Stimulated activated CD4-positive, alpha-beta T cell treated with anti-CD3 and anti-CD28 coated beads, Interleukin-1b, Interleukin-23, amount 100 ng/mL, for 1 hour (primary cell): ENCODE measurements at places on chromosomes 4 and X.

GRCh38 chrX:118807151-118808017 is 16.2 kb upstream of the ZCCHC12 start:
- DNase-seq = no peak

GRCh38 chr4:26821677-26822503 is 38.8 kb upstream of the STIM2 start:
- no peak for DNase-seq

- no peak for DNase-seq
These were observed 137.4 kb downstream of the CEP135 start for GRCh38 chr4:56086073-56086541.

DNA sequence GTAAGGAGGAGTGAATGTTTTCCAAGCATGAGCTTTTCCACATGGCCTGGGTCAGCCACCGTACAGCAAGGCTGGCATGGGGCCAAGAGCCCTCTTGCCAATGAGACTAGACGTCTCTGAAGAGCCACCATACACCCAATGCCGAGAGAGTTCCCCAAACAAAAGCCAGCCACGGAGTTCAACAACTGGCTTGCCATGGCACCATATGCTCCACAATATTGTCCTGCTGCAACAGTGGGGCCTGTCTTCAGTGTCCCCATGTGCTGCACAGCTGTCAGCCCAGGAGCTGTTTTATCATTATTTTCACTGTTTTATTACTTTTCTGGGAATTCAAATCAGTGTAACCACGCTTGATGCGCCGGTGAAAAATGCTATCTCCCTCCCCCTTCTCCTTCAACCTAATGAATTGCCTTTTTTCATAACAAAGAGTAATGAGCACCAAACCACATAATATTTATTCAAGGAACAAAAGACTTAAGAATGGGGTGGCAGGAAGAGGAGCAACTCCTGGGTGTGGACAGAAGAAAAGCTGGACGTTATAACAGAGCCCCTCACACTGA is 18.4 kb downstream of the MAML3 start:
- DNase-seq = no peak

GRCh38 chr4:120718979-120719566 is 203.5 kb downstream of the PRDM5 start:
- no peak for DNase-seq

DNA sequence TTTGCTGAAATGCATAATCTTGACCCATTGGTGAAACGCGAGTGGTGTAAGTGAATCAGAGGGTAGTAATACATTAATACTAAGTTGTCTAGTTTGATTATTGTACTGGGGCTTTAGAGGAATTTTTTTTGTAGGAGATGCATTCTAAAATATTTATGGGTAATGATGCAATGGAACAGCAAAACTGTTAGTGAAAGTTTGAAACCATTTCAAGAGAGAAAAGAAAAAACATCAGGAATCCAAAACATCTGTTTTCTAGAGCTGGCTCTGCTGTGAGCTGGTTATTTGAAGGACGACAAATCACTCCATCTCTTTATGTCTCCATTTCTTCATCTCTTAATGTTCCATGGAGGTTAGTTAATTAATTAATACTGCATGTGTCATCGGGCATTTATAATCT is 351.9 kb upstream of the FAT1 start:
- DNase-seq = no peak

- DNase-seq = no peak
These were observed 78.9 kb upstream of the BMPR1B start for GRCh38 chr4:94678896-94679295.

DNA sequence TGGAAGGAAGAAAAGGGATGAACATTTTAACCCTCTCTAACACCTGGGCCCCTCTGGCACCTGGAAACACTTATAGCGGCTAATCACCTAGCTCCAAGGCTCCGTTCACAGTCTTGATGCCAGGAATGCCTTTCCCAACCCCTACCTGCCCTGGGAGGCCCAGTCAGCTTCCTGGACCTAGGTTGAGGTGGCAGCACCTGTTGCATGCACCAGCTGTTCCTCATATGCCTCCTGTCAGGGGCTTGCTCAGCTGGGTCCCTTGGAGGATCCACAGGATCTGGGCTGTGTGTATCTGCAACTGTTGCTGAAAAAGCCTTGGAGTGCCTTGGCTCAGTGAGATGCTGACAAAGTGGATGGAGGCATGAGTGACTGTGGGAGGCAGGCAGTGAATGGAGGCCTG is 4.4 kb downstream of the CFP start:
- no peak for DNase-seq

DNA sequence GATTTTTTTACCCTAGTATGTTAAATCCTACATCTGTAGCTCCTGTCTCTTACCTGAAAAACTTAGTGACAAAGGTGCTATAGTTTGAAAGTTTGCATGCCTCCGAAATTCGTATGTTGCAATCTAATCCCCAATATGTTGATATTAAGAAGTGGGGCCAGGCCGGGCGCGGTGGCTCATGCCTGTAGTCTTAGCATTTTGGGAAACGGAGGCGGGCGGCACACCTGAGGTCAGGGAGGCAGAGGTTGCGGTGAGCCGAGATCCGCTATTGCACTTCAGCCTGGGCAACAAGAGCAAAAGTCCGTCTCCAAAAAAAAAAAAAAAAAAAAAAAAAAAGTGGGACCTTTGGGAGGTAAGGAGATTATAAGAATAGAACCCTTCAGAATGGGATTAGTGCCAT is 471.3 kb upstream of the TECRL start:
- DNase-seq = no peak

GRCh38 chr4:180106122-180106521 is 2137.1 kb upstream of the TENM3 start:
- no peak for DNase-seq

DNA sequence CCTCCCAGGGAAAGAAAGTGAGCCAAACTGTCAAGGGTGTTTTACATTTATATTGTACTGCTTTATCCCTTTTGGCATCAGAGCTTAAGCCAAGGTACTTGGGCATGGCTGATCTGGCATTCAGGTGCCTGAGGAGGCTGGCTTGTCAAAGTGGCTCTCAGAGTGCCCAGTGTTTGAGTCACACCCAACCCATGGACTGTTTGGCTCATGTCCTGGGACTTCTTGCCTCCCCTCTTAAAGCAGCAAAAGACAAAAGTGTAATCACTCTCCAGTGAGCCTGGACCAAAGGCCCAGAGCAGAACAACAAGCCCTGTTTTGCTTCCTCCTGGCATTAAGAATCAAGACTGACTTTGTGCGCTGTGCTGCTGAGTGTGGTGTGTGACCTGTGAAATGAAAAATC is 311.7 kb upstream of the TAPT1 start:
- no peak for DNase-seq

- DNase-seq = no peak
These were observed 51.5 kb downstream of the IL1RAPL1 start for GRCh38 chrX:28638775-28639174.

DNA sequence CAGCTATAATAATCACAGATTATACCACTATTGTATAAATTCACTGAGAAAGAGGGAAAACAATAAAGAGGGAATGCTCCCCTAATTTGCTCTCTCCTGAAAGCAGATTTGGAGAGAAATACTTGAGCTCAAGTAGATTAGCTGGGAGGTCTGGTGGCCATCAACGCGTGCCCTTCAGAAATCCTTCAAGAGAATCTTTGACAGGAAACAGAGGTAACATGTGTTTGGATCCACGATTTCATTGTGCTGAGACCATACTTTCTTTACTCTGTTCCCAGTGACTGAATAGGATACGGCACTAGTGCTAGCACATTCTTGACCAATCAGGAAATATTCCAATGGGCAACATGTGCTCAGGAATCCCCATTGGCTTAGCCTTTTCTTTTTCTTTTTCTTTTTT is 1395.3 kb downstream of the RAPGEF2 start:
- DNase-seq = no peak

GRCh38 chr4:69321153-69321729 is 41.0 kb downstream of the UGT2B28 start:
- DNase-seq = no peak

DNA sequence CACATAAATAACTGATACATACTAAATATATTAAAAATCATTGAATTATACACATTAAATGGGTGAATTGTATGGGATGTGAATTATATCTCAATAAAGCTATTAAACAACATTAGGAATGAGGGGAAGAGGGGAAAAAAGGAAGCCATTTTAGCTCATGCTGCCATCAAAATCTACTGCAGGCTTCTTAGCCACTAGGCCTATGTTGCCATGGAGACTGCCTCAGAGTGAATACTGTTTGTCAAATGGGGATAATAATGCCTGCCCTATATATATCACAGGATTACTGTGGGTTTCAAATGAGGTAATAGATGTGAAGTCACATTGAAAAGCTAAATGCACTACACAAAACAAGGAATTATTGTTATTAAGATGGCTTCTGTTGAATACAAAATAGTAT is 21.2 kb downstream of the TMEM255A start:
- DNase-seq = no peak

- no peak for DNase-seq
These were observed 460.4 kb upstream of the BOD1L1 start for GRCh38 chr4:14087921-14088320.

DNA sequence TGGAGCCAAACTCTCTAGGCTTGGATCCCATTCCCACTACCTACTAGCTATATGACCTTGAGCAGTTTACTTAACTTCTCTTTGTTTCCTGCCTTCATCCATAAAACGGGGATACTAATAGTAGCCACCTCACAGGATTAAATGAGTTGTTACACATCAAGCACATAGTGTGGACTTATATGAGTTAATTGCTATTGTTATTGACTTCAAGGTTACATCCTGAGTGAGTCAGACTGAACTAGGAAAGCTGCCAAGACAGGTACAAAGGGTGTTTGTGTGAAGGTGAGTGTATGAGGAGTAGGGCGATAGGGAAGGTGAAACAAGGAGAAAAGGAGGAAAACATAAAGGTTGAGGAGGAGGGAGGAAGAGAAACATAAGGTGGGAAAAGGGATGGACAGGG is 32.2 kb downstream of the TFDP3 start:
- DNase-seq = no peak

GRCh38 chrX:136828830-136829229 is 48.1 kb upstream of the ARHGEF6 start:
- no peak for DNase-seq

- DNase-seq = no peak
These were observed 64.5 kb upstream of the H2AZ1 start for GRCh38 chr4:100014616-100015015.

- no peak for DNase-seq
These were observed 561.3 kb upstream of the GRIA3 start for GRCh38 chrX:122622795-122623194.

DNA sequence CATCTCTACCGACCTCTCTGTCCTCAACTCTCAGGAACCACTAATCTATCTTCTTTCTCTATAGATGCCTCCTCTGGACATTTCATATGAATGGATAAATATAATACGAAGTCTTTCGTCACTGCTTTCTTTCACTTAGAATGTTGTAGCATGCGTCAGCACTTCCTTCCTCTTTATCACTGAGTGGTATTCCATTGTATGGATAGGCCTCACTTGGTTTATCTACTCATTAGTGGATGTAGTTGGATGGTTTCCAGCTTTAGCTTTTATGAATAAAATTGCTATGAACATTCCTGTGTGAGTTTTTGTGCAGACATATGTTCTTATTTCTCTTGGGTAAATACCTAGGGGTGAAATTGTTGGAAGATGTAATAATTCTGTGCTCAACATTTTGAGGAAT is 528.2 kb upstream of the FAT1 start:
- DNase-seq = no peak

DNA sequence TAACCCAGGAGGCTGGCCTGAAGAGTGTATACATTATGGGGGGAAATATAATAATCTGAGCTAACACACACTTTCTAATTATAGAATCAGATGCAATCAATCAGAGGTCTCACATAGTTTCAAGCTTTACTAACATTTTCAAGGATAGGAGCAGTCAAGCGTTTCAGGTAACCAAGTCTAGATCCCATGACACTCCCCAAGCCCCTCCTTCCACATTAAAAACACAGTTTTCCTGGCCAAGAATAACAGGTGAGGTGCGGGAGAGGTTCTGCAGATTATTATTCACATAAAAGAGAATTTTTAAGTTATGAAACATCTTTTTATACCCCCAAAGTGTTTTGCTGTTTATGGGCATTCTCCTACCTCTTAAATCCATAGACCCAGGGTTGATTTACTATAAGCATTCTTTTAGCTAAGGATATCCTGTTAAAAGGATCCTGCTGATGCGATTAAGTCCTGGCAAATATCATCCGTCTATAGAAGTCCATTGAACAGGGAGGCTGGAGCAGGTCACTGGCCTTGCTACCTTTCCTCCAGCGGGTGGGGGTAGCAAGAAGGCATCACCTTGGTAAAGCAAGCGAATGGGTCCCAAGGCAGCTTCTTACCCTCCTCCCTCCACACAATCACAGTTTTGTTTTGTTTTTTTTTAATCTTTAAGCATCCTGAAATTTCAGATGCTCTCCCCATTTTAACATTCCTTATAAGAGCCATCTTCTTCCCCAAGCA is 104.7 kb upstream of the GPM6A start:
- no peak for DNase-seq

GRCh38 chr4:1670279-1670678 is 13.8 kb downstream of the FAM53A start:
- DNase-seq = no peak

DNA sequence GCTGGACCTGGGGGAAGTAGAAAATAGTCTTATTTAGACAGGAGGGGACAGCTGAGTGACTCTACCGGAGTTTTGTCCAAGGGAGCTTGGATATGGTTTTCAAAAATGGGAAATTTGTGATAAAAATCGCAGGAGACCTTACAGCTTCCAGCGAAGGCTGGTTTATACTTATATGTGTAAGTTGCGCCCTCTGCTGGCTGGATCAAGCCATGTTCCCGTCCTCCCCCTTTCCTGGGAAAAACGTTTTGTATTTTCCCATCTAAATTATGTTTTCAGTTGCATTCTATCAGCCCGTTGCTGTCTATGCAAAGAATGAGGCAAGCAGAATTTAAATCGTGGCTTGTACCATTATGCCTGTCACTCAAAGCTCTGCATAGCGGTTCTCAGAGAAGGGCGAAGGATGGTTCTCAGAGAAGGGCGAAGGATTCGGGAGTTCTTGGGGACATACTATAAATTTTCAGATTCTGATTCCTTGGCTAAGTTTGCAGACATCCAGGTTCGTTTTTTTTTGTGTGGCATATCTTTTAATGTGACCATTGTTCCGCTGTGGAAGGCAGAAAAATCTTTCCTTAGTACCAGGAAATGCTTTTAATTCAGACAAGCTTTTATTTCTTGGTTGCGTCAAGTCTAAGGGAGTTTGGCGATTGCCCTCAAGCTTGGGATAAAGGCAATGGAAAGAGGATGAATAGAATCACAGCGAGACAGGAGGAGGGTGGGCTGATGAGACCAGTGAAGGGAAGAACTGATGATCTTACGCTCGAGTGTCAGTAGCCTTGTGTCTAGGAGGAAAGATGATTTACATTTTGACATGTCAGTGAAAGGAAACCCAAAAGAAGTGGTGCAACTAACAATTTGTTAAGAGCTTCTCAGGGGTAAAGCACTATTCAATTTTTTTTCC is 128.5 kb upstream of the ARX start:
- no peak for DNase-seq

- DNase-seq = no peak
These were observed 195.5 kb downstream of the RELL1 start for GRCh38 chr4:37490391-37491347.

- DNase-seq = no peak
These were observed 161.5 kb upstream of the SFRP2 start for GRCh38 chr4:153950100-153950979.

GRCh38 chr4:162116095-162116779 is 47.6 kb downstream of the FSTL5 start:
- DNase-seq = no peak
